ENCODE measurements at places on chromosomes 6 and 20.
A peak's percentile ranks its signal among the peaks of the same experiment; 100 is the strongest.

DNA sequence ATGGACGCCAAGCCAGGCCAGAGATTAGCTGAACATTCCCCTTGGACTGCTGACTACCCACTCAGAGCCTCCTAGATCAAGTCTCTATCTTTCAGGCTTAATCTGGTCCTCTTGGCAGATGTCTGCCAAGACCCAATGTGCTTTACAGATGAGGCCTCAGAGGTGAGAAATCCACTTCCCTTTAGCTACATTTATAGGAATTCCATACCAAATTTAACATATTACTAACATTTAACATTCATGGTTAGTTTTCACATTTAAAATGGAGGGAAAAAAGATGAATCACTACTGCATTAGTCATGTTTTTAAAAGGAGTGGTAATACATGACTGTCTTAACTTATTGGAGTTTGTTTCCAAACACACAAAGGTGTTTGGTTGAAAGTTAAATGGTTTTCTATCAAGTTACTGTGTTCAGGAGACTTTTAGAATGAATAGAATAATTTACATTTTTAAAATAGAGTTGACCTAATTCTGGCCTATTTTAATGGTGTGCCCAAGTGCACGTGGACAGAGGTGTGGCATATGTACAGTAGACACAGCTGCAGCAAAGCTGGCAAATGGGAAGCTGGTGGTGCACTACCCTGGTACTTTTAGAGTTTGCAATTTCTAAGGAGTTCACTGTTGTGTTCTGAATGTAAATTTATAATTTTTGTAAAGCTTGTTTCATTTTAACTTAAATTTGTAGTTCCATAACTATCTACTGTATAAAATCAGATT, 41.9 kb upstream of the CALHM6 start:
- no peak for DNase-seq

DNA sequence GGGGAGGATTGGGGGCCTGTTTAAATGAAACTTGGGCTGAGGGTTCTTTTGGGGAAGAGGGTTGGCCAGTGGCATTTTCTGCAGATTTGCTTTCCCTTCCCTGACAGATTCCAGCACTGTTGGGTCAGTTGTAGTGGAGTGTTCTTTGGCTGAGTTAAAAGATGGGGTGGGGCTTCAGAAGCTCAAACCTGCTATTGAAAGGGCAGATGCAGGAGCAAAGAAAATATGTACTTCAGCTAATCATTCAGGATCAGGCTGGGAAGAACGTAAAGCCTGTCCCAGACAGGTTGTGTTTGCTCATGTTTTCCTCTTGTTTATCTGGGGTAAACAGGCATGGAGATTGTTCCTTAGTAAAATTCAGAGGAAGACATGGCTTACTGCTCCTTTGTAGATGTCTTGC, 2.5 kb downstream of the SASH1 start:
- DNase-seq = no peak

- no peak for DNase-seq
Measured at GRCh38 chr6:134830194-134830593, 119.7 kb downstream of the ALDH8A1 start.

DNA sequence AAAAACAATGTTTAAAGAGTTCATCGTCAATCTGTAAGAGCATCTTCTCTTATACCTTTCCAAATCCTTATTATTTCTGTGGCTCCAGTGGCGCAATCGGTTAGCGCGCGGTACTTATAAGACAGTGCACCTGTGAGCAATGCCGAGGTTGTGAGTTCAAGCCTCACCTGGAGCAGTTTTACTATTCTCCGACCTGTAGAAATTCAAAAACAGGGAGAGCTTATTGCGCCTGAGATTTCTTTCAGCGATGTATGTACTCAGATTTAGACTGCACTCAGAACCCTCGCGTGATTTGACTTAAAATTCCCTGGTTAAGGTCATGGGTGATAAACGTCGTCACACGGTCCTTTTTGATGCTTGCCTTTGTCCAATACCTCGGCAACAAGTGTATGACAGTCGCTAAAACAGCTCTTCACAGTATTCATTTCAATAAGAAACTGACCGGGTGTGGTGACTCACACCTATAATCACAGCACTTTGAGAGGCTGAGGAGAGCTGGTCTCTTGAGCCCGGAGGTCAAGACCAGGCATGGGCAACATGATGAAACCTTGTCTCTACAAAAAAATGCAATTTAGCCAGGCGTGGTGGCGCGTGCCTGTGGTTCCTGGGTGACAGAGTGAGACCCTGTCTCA, 11.9 kb downstream of the GPX5 start:
- DNase-seq = no peak

- no peak for DNase-seq
Measured at GRCh38 chr6:148987982-148988381, 241.2 kb downstream of the UST start.

GRCh38 chr6:77879527-77879926, 226.7 kb downstream of the MEI4 start:
- no peak for DNase-seq

GRCh38 chr6:13288969-13289391, 39.4 kb downstream of the TBC1D7 start:
- DNase-seq = no peak

GRCh38 chr6:91387290-91388059, 800.6 kb upstream of the MAP3K7 start:
- DNase-seq = no peak

GRCh38 chr6:153842491-153842890, 196.5 kb upstream of the OPRM1 start:
- DNase-seq = no peak

DNA sequence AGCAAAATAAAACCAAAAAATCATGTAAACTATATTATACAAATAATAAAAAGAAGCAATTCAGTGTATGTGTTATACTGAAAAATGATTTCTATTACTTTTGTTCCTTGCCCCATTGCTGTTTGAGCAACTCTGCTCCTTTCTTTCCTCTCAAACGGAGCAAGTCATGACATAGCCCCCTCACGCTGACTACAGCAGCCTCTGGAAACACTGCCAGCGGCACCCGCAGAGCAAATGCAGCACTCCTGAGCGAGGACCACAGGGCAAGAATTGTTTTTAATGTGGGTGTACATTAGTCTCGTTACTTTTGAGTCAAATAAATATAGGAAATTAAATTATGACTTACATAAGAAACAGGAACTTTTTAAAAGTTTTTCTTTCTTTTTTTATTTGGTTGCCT, 350.1 kb upstream of the HSF2 start:
- DNase-seq = no peak

GRCh38 chr6:121503589-121503991, 68.1 kb downstream of the GJA1 start:
- no peak for DNase-seq

DNA sequence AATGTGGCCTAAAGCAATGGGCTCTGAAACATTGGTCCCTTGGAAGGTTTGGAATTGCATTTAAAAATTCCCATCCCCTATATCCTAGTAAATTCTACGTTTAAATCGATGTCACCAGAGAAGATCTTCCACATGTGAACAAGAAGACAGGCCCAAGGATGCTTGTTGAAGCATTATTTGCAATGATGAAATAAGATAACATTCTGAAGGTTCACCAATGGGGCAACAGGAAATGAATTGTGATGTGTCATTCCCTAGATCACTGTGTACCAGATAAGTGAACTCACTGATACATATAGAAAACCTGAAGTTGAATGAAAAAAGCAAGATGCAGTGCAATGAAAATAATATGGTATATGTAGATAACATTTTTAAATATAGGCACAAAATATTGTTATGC, 464.3 kb upstream of the BTBD3 start:
- no peak for DNase-seq

GRCh38 chr6:163893609-163894189, 479.2 kb downstream of the QKI start:
- no peak for DNase-seq

DNA sequence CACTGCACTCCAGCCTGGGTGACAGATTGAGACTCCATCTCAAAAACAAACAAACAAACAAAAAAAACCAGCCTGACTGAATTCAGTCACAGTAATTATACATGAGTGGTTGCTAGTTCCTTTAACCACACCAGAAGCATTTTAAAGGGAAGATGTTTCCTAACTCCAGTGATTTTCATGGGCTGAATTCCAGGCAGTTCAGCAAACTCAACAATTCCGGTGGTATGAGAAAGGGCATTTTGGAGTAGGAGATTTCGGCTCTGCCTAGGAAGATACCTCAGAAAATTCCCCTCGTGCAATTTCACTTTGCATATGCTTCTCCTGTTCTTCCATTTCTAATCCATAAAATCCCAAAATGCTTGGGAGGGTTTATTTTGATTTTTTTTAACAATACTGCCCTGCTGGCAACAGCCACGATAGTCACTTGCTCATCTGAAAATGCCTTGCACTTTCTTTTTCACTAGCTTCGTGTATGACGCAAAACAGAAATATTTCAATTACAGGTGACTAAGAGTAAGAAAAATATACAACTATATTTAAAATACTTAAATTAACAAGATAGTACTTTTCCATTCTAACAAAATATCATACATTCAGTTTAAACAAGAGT, 48.3 kb upstream of the IPCEF1 start:
- no peak for DNase-seq

- no peak for DNase-seq
Measured at GRCh38 chr6:1865585-1865984, 255.9 kb downstream of the FOXC1 start.

DNA sequence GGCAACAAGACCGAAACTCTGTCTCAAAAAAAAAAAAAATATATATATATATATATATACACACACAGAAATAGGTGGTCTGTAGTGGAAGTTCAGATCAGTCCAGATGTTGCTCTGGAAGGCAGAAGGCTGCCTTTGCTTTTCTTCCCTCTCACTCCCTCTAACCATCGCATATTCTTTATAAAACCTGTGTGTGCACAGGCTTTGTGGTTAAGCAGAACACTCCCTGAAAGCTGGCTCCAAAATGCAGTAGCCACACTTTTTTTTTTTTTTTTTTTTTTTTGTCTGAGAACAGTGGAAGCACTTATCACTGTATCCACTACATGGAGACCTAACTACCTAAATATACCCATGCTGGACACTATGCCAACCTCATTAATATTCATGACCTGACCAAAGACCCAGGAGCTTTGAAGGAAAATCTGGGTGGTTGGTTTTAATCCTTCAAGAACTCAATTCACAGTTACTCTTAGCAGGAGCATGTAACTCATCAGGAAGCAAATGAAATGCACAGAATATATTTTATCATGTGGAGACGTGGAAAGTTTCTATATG, 20.0 kb upstream of the GFOD1 start:
- no peak for DNase-seq

GRCh38 chr6:131917763-131918649, 33.2 kb downstream of the CCN2 start:
- no peak for DNase-seq

GRCh38 chr6:44339763-44340625, 2.5 kb upstream of the SPATS1 start:
- no peak for DNase-seq

DNA sequence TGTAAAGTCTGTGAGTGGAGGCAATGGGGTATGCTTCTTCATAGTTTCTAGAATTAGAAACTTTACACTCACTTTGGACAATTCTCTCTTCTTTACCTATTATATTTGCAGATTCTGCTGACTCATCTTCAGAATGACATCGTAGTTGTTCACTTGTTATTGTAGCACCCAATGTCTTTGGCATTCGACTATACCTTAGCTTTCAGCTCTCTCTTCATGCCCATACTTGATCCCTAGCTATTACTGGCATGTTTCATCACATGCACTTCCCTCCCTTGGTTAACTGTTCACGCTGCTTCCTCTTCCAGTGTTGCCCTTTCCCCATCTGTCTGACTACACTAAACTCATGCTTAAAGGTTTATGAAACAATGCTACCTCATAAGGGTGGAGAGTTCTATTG, 298.1 kb upstream of the TCF21 start:
- DNase-seq = no peak

DNA sequence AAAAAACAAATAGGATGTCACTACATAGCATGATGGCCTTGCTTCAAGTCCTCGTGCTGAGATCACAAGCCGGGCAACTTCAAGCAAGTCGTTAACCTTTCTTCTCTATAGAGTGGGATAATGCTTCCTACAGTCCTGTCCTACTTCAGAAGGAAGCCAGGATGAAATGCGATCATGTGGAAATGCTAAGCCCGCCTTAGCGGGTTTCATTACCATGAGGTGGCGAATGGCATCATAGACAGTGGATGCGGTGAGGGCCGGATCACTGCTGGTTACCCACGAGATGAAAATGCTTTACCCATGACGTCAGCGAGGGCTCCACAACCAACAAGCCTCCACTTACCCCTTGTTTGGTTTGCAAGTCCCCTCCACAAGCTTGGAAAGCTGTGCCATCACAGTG, 206.4 kb downstream of the TBXT start:
- DNase-seq = no peak

DNA sequence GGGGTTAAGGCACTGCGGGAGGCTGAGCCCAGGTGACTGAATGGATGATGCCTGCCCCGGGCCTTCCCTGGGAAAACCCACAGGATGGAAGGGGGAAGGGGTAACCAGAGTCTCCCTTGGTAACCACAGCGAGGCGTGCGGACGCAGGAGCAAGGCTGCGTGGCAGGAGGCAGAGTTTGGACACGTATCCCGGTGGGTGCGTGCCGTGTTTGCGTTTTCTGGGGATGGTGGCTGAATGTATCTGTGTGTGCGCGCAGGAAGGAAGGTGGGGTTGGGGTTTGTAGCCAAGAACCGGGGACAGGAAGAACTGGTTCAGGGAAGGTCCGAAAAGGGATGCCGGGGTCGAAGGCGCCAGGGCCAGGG, 1.8 kb downstream of the MDGA1 start:
- DNase-seq = no peak

DNA sequence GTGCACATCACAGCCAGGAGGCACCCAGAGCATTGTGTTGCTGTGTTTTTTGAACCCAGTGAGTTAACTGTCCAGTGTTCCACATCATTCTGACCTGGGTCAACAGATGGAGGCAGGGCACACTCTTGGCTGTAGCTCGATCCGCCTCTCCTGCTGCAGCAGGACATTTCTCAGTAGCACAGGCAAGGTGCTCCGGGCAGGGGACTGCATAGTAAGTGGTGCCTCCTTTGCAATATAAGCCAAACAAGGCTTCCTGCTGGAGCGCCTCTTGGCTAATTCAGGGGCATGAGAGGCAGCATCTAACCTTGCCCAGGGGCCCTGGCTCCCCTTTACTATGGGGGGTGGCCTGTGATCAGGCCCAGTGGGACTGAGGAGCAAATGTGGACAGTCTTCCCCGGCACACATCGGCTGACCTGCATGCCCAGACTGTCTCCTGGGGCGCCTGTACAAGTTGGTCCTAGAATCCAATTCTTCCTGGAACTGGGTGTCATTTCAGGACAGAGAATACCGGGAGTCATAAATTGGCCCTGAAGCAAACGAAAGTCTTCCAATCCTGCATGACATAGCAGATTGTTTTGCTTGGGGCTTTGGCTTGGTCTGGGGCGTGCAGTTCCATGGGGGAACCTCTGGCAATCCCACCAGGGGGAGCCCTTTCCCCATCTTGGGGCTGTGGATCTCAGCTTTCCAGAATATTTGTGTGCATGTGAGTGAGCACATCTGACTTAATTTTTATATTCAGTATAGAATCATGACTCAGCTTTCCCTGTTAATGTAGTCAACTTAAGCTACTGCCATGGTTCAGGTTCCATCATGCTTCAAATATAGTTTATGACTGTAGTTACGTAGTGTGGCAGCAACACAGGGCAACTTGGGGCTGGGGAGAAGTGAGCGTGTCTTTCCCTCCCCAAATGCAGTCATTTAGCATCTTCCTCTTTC, 56.0 kb upstream of the DDR1 start:
- DNase-seq = peak; percentile 58
